ENCODE measurements at places on chromosomes 2 and 18.

GRCh38 chr18:57025540-57025939 lies 121.3 kb upstream of the BOD1L2 start:
- DNase-seq = no peak

DNA sequence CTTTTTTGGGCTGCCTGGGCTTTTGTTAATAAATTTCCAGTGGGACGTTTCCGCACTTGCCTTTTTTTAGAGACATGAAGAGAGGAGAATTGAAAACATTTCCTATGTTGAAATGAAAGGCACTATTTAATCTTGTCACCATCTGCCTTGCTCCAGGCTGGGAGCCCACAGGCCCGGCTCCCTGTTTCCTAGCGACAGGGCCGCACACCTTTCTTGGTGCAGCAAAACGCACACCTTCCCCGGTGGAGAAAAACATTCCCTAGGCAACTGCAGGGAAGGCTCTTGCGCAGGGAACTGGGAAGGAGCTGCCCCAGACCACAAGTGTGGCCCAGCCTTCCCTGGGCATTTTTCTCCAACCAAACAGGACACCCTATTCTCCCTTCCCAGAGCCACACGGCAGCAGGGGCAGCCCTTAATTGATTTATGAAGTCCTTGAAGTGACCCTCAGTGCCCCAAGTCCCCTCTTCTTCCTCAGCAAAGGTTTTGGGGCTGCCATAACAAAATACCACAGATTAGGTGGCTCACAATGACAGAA lies 132.9 kb upstream of the MSH6 start:
- no peak for DNase-seq

GRCh38 chr18:8965398-8965797 lies 137.1 kb upstream of the NDUFV2 start:
- no peak for DNase-seq

- DNase-seq = no peak
Observed at GRCh38 chr2:26946841-26947784, 23.3 kb upstream of the MAPRE3 start.

- DNase-seq = no peak
Observed at GRCh38 chr2:40164736-40165508, 287.0 kb downstream of the SLC8A1 start.

GRCh38 chr2:4937550-4937949 lies 754.6 kb upstream of the SOX11 start:
- no peak for DNase-seq

GRCh38 chr2:11621410-11621809 lies 48.6 kb downstream of the NTSR2 start:
- no peak for DNase-seq

DNA sequence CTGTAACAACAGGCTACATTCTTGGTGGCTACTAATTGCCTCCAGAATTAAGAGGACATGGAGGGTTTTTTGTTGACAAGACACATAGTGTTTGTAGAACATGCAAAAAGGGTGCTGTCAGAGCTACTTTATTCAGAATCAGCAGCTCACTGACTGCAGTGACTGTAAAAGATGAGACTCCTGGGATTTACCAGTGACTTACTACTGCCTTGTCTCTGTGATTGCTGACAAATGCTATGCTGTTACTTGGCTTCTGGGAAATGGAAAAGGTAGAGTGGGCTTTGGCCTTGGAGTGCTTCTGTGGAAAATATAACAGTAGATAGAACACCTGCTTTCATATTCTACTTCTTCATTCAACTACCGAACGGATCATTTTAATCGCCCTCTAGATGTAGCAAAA lies 47.8 kb downstream of the GREB1L start:
- no peak for DNase-seq

GRCh38 chr2:212005085-212005671 lies 533.4 kb downstream of the ERBB4 start:
- DNase-seq = peak; percentile 53

GRCh38 chr2:223723954-223724411 lies 113.4 kb downstream of the AP1S3 start:
- DNase-seq = peak; percentile 99

- no peak for DNase-seq
Observed at GRCh38 chr2:235614176-235614860, 120.5 kb downstream of the AGAP1 start.

GRCh38 chr2:77521548-77521891 lies 656 bp downstream of the LRRTM4 start:
- no peak for DNase-seq

DNA sequence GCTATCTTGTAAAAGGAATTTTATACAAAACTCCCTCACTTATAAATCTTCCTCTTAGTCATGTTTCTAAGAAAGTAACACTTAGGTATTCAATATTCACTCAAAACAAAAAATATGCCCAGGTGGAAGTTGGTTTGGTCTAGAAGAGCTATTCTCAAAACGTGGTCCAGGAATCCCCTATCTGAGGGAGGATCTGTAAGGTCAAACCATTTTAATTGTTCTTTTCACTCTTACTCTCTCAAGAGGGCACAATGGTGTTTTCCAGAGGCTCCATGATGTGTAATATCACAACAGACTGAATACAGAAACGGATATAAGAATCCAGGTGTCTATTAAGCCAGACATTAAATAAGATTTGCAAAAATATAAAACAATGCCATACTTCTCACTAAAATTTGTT lies 9.9 kb downstream of the MOB1A start:
- DNase-seq = no peak

GRCh38 chr2:152505495-152505906 lies 170.5 kb downstream of the FMNL2 start:
- peak; percentile 86 for DNase-seq

DNA sequence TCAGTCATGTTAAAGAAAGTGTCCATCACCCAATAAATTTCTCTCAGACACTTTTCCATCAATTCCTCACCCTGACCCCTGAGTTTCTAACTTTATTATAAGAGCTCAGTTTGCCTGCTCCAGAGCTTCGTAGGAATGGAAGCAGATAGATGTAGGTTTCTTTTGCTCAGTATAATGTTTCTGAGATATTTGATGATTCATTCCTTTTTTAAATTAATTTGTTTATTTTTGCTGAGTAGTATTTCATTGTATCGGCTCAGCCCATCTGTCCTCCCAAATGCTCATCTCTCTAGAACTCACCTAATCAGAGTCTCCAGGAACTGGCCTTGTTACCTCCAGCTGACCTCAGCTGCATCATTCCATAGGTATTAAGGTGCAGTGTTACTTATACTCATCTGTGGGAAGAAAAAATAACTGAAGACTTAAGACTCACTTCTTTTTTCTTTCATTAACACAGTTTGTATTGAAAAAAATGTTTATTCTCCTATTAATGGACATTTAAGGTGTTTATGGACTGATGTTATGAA lies 11.9 kb upstream of the BCL2L11 start:
- DNase-seq = no peak

GRCh38 chr18:54183390-54183789 lies 41.1 kb downstream of the MBD2 start:
- DNase-seq = no peak

GRCh38 chr2:121429927-121430520 lies 100.7 kb upstream of the RNU4ATAC start:
- no peak for DNase-seq

- DNase-seq = no peak
Observed at GRCh38 chr2:136486115-136486514, 279.2 kb upstream of the THSD7B start.

GRCh38 chr2:229715895-229716507 lies 1.6 kb upstream of the DNER start:
- DNase-seq = peak; percentile 61

DNA sequence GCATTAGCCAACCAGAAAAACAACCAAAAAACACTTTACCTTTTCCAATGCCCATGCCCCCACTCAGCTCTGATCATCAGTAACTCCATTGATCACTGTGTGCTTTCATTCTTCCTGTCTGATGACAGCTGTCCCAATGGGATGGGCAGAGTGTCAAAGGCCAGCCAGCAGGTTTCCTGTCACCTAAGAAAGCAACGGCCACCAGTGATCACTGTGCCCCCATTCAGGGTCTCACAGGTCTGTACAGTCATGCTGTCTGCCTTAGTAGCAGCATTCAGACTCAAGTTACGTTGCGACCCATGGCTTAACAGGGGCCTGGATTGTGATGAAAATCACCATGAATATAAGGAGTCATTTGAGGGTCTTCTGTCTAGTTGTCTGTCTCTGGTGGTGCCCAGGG lies 184.5 kb downstream of the MGAT5 start:
- DNase-seq = no peak

DNA sequence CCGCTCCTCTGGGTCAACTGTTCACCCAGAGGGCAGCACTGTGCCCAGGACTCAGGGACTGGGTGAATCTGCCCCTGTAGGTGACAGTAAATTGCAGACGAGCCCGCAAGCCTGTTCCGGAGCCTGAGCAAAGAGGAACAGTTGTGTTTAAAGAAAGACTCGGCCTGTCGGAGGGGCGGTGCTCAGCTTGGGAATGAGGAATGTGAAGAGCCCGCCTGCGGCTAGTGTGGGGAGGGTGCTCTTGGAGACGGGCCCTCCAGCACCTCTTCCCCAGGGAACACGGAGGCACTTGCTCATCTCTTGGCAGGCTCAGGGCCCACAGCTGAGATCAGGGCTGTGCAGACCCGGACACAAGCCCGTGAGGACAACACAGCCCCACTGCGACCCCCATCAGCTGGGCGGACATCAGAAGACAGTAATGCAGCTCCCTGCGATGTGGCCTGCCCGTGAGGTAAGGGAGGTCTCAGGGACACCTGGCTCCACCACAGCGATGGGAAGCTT lies 299.0 kb downstream of the NDUFA10 start:
- DNase-seq = no peak

- no peak for DNase-seq
Observed at GRCh38 chr2:15809404-15809803, 130.9 kb upstream of the MYCN start.

DNA sequence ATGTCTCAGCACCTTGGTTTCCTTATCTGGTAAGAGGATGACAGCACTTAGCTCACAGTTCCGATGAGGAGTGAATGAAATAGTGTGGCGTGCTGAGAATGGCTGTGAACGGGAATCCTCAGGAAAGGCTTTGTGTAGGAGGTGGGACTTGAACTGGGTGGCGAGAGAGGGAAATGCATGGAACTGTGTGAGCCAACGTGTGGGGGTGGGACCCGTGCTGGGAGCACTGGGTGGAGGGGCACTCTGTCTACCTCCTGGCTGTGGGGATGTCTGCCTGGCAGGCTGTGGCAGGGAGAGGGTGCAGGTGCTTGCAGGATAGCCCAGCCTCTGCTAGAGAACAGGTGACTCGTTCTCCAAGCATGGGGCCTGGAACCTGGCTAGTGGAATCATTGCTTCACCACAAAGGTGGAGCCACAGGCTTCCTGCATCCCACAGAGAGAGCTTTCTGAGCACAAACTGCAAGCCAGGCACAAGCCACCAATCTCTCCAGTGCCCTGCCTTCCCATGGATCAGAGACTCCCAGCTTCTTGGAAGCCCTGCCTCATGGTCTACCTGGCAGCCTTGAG lies 145.2 kb downstream of the CELF4 start:
- no peak for DNase-seq

GRCh38 chr2:204065566-204065965 lies 129.0 kb downstream of the ICOS start:
- no peak for DNase-seq

- DNase-seq = no peak
Observed at GRCh38 chr2:62364791-62365528, 141.0 kb downstream of the TMEM17 start.

DNA sequence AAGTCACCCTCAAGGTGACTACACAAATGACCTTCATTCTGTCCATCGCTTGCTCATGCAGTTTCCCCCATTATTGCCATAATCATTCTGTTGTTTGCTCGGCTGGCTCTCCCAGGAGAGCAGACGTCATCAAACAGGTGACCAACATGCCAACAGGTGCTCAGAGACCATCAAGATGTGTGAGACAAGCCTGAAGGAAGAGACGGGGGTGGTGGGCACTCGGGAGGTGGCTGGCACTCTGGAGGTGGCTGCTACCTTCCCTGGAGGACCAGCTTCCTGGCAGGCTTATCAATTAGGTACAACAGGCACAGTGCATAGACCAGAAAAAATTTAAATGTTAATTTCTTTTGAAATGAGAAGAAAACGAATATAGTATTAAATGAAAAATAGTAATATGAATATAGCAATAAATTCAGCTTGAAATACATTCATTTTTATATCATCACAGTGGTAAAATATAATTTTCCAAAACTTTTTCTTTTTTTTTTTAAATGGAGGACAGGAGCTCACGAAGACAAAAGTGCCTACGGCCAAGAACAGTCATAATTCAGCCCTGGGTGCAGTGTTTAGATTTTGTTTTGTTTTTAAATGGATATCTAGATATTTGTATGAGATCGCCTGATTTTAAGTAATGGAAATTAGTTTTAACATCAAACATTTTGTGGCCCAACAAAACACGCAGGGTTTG lies 16.9 kb upstream of the HAAO start:
- no peak for DNase-seq

DNA sequence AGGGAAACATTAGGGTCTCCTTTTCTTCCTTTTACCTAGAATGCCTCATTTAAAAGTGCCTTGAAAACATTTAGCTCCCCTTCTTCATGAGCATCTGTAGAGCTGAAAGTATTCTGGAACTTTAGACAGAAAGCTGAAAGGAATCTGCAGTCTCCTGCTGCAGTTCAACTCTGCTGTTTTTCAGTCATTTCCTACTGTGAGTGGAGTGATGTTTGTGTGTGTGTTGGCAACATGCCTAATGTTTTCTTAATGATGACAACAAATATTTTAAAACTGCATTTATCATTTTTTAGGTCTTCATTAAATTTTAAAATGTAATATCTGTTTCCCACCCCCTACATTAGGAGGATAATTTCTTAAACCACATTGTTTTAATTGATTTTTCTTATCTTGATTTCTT lies 66.6 kb downstream of the TWSG1 start:
- DNase-seq = no peak

Data from NCI-H460 (cell line).